ENCODE measurements at places on chromosomes 5 and 9. TPM values are rescaled to one million over a fixed set of nuclear protein-coding genes. Genes with fewer than 3 reads are reported as not detected.

C9 gene
- total RNA-seq: not detected

GPRIN1 gene
- total RNA-seq: 7.6 TPM

PRLR gene
- under 0.01 TPM for total RNA-seq

AFAP1L1 gene
- total RNA-seq: 9.0 TPM

TMEM167A gene
- 25.9 TPM for total RNA-seq

LAMC3 gene
- total RNA-seq: 1.1 TPM

PRRX2 gene
- 2.7 TPM for total RNA-seq

ACER2 gene
- total RNA-seq: 1.6 TPM

TOR2A gene
- total RNA-seq: 22.0 TPM

CATSPER3 gene
- 0.13 TPM for total RNA-seq

FBP2 gene
- total RNA-seq: not detected

CCDC171 gene
- 1.8 TPM for total RNA-seq

ADAM19 gene
- total RNA-seq: 72.8 TPM

SNAPC4 gene
- total RNA-seq: 9.0 TPM

GRM6 gene
- not detected for total RNA-seq

SPINK6 gene
- not detected for total RNA-seq

CCL27 gene
- total RNA-seq: 0.25 TPM

SLCO6A1 gene
- total RNA-seq: not detected

PLAC8L1 gene
- total RNA-seq: not detected

PDZD2 gene
- total RNA-seq: 3.8 TPM

FOXD4L3 gene
- total RNA-seq: not detected

SLC45A2 gene
- total RNA-seq: not detected

PDCD1LG2 gene
- 0.89 TPM for total RNA-seq

ZNF300 gene
- total RNA-seq: 4.1 TPM

PCDHAC1 gene
- total RNA-seq: under 0.01 TPM

FLT4 gene
- 0.38 TPM for total RNA-seq

SPAG8 gene
- total RNA-seq: 0.33 TPM

C5orf58 gene
- total RNA-seq: not detected

PCDHA4 gene
- 0.16 TPM for total RNA-seq

PHF24 gene
- not detected for total RNA-seq

CORO2A gene
- 2.7 TPM for total RNA-seq

MCC gene
- 13.9 TPM for total RNA-seq

HSD17B4 gene
- total RNA-seq: 53.4 TPM

IRGM gene
- not detected for total RNA-seq

GPR151 gene
- not detected for total RNA-seq

NR5A1 gene
- not detected for total RNA-seq

PARP8 gene
- total RNA-seq: 9.4 TPM

PCDHGB1 gene
- 0.49 TPM for total RNA-seq

ZNG1E gene
- 10.8 TPM for total RNA-seq

HAVCR2 gene
- 6.8 TPM for total RNA-seq

LMBRD2 gene
- 3.3 TPM for total RNA-seq

LHX6 gene
- total RNA-seq: under 0.01 TPM

ACOT12 gene
- not detected for total RNA-seq

OR1N1 gene
- total RNA-seq: not detected

SMIM15 gene
- total RNA-seq: 56.9 TPM
